Uterus (tissue), 4 donors: ENCODE measurements at places on chromosomes 3 and 15. TPM values are rescaled to one million over a fixed set of nuclear protein-coding genes. Genes with fewer than 3 reads are reported as not detected.

DNA sequence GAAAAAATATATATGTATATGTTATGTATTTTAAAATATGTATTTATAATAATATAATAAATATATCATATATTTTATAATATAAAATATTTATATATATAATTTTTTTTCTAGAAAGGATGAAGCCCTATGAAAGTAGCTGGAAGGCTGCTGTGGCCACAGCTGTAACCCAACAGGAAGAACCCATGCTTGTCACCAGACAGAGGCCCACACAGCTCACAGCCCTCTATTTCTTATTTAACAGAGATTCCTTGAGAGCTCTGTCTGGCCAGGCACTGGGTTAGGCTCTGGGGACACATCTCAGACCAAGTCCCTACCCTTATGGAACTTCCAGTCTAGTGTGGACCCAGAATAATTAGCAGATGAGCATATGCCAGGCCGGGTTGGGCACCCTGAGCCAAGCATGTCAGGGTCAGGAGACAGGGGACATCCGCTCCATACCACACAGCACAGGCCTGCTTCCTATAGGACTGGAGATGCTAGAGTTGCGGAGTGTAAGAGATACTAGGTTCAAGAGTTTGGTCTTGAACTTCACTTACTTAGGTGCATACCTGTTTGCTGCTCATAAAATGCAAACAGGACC is 20.5 kb downstream of the MGLL start:
- H3K4me3 ChIP-seq = no peak overlapping the region
- DNase-seq = no peak
- H3K27ac ChIP-seq = no peak overlapping the region
- no peaks in the 10 kb centered on the region for H3K4me1 ChIP-seq
- no peaks in the 10 kb centered on the region for H3K27me3 ChIP-seq
- no peaks in the 10 kb centered on the region for H3K36me3 ChIP-seq

TMEM207 gene
- not detected for total RNA-seq

GRCh38 chr15:39784125-39784524 is 1.5 kb upstream of the FSIP1 start:
- H3K4me3 ChIP-seq = no peak overlapping the region
- no peaks in the 10 kb centered on the region for H3K4me1 ChIP-seq
- no peaks in the 10 kb centered on the region for H3K36me3 ChIP-seq
- no peak for DNase-seq
- peak overlapping the region; percentile 92 for H3K27ac ChIP-seq

GRCh38 chr15:67180514-67181191 is 73.8 kb downstream of the AAGAB start:
- H3K4me1 ChIP-seq = no peaks in the 10 kb centered on the region
- no peak overlapping the region for H3K4me3 ChIP-seq
- no peak overlapping the region for H3K27ac ChIP-seq
- DNase-seq = no peak

CPA3 gene
- total RNA-seq = 36.6 TPM

GOLGA6A gene
- not detected for total RNA-seq

- no peak overlapping the region for H3K4me3 ChIP-seq
- no peaks in the 10 kb centered on the region for H3K4me1 ChIP-seq
- DNase-seq = no peak
These were observed 74.1 kb upstream of the CHRM5 start for GRCh38 chr15:33894193-33894592.

LMAN1L gene
- not detected for total RNA-seq

DNA sequence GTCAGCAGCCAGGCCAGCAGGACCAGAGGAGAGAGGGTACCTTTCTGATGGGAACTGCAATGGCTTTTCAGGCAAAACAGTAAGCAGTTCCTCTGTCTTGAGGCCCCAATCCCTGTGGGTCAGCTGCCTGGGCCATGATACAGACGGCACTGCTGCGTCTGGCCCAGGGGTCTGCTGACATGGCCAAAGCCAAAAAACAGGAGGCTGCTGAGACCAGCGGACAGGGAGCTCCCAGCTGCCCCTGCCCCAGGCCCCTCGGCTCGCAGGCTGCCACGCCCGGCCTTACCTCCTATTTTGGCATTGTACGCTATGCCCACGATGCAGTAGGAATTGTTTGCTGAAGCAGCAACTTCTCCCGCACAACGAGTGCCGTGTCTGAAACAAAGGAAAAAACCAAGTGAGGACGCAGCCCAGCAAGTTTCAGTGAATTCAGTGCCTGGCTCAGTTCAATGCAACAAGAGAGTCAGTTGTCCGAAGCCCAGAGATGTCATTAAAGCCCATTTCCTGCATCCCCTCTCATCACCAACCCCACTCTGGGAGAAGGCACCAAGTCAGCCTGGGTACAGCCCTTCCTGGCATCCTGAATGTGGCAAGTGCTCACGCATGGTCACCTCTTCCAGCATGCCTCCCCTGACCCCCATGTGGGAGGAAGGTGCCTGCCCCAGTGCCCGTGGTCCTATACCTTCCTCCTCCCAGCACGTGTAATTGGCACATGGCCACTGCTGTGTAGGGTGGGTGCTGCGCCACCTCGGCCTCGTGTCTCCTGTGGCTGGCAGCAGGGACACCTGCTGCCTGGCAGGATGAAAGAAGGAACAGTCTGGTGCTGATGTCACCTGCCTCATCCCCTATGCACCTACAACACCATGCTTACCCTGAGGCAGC is 61.7 kb downstream of the PCSK6 start:
- no peak overlapping the region for H3K4me3 ChIP-seq
- H3K36me3 ChIP-seq = no peaks in the 10 kb centered on the region
- H3K27me3 ChIP-seq = no peaks in the 10 kb centered on the region
- no peak for DNase-seq

DNA sequence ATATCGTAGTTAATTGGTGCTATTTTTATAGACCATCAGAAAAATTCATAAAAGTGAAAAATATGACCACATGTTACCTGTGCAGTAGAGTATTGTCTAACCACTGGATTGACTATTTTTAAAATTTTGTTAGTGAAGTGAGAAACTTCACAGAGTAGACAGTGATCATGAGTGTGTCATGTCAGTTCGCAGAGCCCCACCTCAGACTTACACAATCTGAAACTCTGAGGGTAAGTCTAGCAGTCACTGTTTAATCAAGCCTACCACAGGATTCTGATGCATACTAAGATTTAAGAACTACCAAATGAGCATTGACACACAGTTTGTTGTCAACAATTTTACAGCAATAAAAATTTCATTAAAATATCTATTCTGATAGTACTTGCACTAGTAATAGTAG is 552.9 kb upstream of the SUCLG2 start:
- H3K4me3 ChIP-seq = no peak overlapping the region
- no peak for DNase-seq
- no peaks in the 10 kb centered on the region for H3K4me1 ChIP-seq
- no peaks in the 10 kb centered on the region for H3K36me3 ChIP-seq
- H3K27me3 ChIP-seq = no peaks in the 10 kb centered on the region

GRCh38 chr15:33461671-33462070 is 150.9 kb downstream of the RYR3 start:
- H3K27me3 ChIP-seq = no peaks in the 10 kb centered on the region
- DNase-seq = no peak
- no peaks in the 10 kb centered on the region for H3K4me1 ChIP-seq
- H3K36me3 ChIP-seq = no peaks in the 10 kb centered on the region

CCDC39 gene
- total RNA-seq = not detected

- no peak for DNase-seq
- H3K27ac ChIP-seq = no peak overlapping the region
- H3K27me3 ChIP-seq = no peaks in the 10 kb centered on the region
- no peaks in the 10 kb centered on the region for H3K4me1 ChIP-seq
- no peaks in the 10 kb centered on the region for H3K36me3 ChIP-seq
These were observed 413.4 kb downstream of the MAGI1 start for GRCh38 chr3:65625305-65625704.

- H3K36me3 ChIP-seq = no peaks in the 10 kb centered on the region
- H3K4me3 ChIP-seq = no peak overlapping the region
- no peak overlapping the region for H3K27ac ChIP-seq
These were observed 27.8 kb upstream of the AZI2 start for GRCh38 chr3:28376424-28376823.

DNA sequence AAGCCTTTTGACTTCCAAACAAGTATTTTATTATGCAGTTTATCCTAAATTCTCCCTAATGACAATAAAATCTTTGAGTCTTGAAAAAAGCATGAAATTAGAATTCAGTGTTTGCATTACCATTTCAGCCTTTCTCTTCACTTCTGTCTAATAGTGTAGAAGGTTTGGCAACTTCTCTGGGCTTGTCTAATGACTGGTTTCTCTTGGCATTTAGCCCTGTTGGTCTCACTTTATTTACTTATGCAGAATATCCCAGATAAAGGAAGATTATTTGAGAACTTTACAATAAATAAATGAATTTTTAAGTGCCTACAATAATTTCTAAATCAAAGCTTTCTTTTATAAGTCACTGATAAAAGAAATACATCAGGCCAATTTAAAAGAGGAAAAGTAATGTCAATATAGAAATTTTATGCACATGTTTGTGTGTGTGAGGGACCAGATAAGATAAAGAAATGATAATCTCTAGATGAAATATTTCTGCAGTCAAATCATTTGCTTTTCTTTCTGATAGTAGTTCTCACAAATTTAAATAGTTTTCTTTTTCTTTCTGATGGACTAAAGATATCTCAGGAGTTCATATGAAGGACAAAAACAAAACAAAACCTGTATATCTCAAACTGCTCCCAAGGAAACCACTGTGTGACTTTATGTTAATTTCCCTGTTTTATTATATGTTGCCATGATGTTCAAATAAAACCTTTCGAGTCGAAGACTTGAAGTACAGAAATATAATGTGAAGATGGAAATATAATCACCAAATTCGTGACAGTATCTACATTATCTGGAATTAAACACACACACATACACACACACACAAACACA is 533.1 kb upstream of the CBLB start:
- H3K4me3 ChIP-seq = no peak overlapping the region
- no peak overlapping the region for H3K27ac ChIP-seq
- H3K4me1 ChIP-seq = no peaks in the 10 kb centered on the region
- DNase-seq = no peak
- H3K36me3 ChIP-seq = no peaks in the 10 kb centered on the region
- no peaks in the 10 kb centered on the region for H3K27me3 ChIP-seq

LARP6 gene
- total RNA-seq = 23.8 TPM

DNA sequence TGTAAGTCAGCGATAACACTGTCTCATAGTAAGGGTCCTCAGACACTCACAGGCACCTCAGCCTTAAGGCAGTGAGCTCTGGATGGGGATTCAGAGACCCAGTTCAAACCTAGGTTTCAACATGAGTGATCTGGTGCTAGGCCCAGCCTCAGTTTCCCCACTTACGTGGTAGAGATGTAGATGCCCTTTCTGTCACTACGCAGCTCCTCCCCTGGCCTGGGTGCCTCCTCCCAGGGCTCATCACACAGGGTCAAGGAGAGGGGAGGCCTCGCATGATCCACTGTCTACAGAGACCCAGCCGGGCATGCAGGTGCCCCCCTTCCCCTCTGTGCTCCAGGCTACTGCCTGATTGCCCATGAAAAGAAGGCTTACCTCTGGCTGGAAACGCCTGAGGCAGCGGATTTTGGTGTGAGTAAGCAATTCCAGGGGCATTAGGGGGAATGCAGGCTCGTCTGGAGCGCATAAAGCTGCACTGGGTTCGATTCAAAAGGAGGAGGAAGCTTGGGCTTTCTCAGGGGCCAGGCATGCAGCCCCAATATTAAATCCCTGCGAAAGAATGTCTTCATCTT is 69.8 kb upstream of the ANKRD34C start:
- H3K4me3 ChIP-seq = no peak overlapping the region
- no peaks in the 10 kb centered on the region for H3K4me1 ChIP-seq
- H3K36me3 ChIP-seq = no peaks in the 10 kb centered on the region
- H3K27me3 ChIP-seq = peaks cover 10% of the 10 kb centered on the region
- DNase-seq = no peak

TCAIM gene
- 26.0 TPM for total RNA-seq

RARRES1 gene
- total RNA-seq = 398 TPM

DNA sequence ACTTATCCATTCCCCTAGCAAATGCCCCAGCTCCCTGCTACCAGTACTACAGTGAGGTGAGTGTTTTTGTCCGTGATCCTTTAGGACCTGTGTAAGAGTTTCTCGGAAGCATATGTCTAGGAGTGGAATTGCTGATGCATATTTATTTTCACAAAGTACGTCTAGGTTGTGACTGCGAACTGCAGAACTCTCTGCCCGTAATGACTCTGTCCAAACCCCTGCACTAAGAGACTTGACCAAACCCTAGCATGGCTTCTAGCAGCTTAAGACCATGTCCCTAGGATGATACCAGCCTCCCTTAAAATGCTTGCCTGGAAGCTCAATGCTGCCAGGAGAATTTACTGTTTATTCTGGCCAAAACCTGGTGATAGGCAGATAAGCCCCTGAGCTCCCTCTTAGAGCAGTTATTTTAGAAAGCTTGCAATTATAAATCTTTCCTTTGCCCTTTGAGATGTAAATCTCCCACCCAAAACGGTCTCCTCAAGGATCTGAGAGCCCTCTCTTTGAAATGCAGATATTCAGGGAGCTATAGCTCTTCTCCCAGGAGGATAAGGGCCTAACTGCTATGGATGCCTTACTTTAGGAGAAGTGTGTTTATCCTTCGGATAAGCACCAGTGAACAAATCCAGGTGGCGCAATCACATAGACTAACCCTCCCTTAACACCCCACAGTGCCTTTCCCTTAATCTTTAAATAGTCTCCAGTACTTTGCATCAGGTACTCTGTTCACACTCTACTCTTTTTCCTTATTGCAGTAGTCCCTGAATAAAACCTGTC is 14.7 kb upstream of the CA12 start:
- no peaks in the 10 kb centered on the region for H3K4me1 ChIP-seq
- no peaks in the 10 kb centered on the region for H3K36me3 ChIP-seq
- H3K4me3 ChIP-seq = no peak overlapping the region
- no peaks in the 10 kb centered on the region for H3K27me3 ChIP-seq
- DNase-seq = no peak
- H3K27ac ChIP-seq = no peak overlapping the region

DNA sequence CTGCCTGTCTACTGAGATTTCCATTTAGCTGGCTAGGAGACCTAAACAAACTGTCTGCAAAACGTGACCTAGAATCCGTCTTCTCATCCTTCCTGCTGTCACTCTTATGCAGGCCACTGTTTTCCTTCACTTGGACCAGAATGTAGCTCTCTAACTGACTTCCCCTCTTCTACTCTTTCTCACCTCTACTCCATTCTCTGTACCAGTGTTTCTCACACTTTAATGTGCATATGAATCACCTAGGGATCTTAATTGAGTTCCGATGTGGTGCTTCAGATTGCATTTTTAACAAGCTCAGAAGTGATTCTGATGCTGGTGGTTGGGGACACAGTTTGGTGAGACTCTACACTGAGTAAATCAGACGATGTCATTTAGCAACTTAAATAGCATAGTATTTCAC is 1.6 kb upstream of the GBE1 start:
- DNase-seq = no peak
- no peaks in the 10 kb centered on the region for H3K4me1 ChIP-seq
- no peak overlapping the region for H3K4me3 ChIP-seq
- H3K27me3 ChIP-seq = no peaks in the 10 kb centered on the region

GLDN gene
- total RNA-seq = 0.77 TPM

NOX5 gene
- total RNA-seq = 0.21 TPM

GRCh38 chr15:74799856-74800558 is 12.6 kb upstream of the LMAN1L start:
- no peak overlapping the region for H3K27ac ChIP-seq
- no peak overlapping the region for H3K4me3 ChIP-seq
- H3K4me1 ChIP-seq = no peaks in the 10 kb centered on the region
- no peaks in the 10 kb centered on the region for H3K36me3 ChIP-seq

BLM gene
- total RNA-seq = 0.29 TPM

LRTM1 gene
- not detected for total RNA-seq
